Esophagus squamous epithelium (tissue), 5 donors: ENCODE measurements at places on chromosomes 13 and 19.

DNA sequence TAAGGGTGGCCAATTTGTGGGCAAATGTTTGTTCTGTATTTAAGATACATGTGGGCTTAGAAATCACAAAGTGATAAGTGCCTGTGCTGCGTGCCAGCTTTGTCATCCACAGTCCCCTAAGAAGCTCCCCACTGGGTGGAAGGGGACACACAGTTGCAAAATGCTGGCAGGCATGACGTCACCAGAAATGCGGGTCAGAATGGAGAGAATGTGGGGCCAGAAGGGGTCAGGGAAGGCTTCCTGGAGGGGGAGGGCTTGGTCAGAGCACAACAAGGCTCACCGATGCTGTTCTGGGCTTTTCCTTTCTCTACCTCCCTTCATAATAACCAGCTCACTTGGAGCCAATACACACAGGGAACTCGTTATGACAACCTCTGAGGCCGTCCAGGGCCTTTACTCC, 207.3 kb downstream of the URI1 start:
- DNase-seq = no peak

GRCh38 chr13:32407854-32408253, 20.1 kb downstream of the N4BP2L1 start:
- DNase-seq = no peak

- no peak for DNase-seq
Observed at GRCh38 chr13:110925023-110925612, 10.2 kb upstream of the ANKRD10 start.

- no peak for DNase-seq
Observed at GRCh38 chr13:51006067-51006845, 96.7 kb downstream of the RNASEH2B start.

- DNase-seq = no peak
Observed at GRCh38 chr13:21691928-21692327, 21.1 kb downstream of the FGF9 start.

GRCh38 chr13:21979161-21979806, 308.4 kb downstream of the FGF9 start:
- DNase-seq = no peak

- DNase-seq = peak; percentile 21
Observed at GRCh38 chr13:76885203-76886004, 801 bp downstream of the KCTD12 start.

- peak; percentile 70 for DNase-seq
Observed at GRCh38 chr19:35213663-35214632, 14.6 kb downstream of the FAM187B start.
